ENCODE measurements at places on chromosomes 12 and 14.

DNA sequence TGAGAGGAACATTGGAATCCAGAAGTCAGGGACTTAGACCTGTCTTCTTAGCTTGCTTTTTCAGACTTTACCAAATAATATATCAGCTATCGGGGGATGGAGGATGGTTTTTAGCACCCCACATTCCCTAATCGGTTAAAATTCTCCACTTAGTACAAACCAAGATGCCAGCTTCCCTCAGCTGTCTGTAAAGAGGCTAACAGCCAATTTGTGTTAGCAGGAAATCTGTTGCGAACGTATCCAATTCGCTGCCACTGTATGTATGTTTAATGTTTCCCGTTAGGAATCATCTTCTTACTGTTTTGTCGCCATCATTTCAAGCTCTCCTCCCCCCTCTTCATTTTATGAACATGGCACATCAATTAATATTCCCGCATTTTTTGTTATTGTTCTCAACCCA lies 289.0 kb downstream of the BCL11B start:
- no peak for DNase-seq

GRCh38 chr14:100884456-100884855 lies 19.1 kb downstream of the RTL1 start:
- no peak for DNase-seq

GRCh38 chr12:111578276-111578970 lies 20.7 kb downstream of the ATXN2 start:
- no peak for DNase-seq

DNA sequence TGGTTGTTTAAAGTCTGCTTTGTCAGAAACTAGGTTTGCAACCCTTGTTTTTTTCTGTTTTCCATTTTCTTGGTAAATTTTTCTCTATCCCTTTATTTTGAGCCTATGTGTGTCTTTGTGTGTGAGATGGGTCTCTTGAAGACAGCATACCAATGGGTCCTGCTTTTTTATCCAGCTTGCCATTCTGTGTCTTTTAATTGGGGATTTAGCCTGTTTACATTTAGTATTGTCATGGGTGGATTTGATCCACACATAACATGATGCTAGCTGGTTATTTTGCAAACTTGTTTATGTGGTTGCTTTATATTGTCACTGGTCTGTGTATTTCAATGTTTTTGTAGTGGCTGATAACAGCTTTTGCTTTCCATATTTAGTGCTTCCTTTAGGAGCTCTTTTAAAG lies 17.2 kb upstream of the ART4 start:
- no peak for DNase-seq

GRCh38 chr12:114944736-114945135 lies 260.8 kb upstream of the TBX3 start:
- no peak for DNase-seq

GRCh38 chr12:2118061-2118460 lies 65.3 kb downstream of the CACNA1C start:
- no peak for DNase-seq

DNA sequence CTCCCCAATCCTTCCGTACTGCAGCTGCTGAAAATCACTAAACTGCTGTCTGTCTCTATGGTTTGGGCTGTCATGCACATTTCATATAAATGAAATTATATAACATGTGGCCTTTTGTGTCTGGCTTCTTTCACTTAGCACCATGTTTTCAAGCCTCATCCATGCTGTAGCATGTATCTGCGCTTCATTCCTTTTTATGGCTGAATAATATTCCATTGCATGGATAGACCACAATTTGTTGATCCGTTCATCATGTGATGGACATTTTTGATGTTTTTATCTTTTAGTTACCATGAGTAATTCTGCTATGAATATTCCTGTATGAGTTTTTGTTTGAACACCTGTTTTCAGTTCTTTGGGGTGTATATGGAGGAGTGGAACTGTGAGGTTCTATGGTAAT lies 32.6 kb upstream of the MED13L start:
- DNase-seq = no peak

- no peak for DNase-seq
These were observed 6.6 kb downstream of the BRF1 start for GRCh38 chr14:105294142-105294597.

GRCh38 chr12:91241756-91242155 lies 59.1 kb upstream of the DCN start:
- DNase-seq = no peak

DNA sequence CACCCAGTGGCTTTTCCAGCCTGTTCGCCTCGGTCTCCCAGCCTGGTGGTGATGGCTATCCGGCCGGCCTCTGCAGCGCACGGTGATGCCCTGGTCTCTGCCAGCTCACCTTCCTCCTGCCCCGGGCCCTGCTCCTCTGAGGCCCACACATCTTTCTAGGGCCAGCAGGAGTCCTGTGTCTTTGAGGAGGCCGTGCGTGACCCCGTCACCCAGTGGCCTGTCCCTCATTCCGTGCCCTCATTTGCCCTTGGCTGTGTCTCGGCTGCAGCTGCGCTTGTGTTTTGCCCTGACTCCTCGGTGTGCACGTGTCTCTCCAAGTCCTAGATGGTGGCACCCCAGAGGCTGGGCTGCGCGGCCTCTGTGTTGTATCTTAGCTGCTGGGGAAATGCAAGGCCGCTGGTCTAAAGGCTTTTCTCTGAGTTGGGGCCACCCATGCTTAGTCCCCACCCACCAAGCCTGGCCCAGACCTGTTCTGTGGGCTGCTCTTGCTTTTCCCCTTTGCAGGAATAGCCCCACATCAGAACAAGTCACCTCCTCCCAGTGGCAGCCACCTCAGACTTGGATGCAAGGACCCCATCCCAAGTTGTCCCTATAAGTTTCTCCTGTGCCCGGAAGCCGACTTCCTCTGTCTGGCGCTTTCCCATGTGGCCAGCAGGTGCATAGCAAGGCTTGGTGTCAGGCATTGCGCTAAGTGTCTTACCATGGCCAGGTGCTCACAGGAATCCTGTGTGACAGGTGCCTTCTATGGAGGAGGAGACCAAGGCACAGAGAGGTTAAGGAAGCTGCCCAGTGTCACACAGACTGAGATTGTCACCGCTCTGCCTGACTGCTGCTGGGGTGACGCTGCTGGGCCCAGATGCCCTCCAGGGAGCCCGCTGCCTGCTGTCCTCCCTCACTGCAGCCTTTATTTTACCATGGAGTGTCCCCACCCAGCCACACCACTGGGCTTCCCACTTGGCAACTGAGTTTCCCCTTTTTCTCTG lies 64.5 kb downstream of the TSPAN9 start:
- no peak for DNase-seq

DNA sequence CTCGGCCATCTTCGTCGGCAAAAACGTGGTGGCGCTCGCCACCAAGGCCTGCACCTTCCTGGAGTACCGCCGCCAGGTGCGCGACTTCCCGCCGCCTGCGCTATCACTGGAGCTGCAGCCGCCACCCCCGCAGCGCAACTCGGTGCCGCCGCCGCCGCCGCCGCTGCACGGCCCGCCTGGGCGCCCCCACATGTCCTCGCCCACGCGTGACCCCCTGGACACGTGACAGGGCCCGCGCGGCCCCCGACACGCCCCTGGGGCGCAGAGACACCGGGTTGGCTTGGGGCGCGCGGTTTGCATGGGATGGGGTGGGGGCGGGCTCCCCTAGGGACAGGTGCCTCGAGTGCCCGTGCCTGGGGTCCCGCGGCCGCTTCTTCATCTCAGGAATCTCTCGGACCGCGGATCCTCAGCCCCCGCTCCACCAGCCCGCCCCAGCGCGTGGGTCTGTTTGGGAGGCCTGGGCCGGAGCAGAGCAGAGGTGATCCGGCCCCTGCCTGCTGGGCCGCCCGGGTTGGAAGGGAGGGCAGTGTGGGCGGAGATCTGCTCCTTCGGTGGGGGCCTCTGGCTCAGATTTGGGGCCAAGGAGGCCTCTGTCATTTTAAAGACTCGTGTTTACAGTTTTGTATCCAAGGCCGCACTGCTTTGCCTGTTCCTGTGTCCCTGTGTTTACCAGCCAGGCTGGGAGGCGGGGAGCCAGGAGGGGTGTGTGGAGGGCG lies 3.3 kb downstream of the TMEM121 start:
- DNase-seq = no peak

DNA sequence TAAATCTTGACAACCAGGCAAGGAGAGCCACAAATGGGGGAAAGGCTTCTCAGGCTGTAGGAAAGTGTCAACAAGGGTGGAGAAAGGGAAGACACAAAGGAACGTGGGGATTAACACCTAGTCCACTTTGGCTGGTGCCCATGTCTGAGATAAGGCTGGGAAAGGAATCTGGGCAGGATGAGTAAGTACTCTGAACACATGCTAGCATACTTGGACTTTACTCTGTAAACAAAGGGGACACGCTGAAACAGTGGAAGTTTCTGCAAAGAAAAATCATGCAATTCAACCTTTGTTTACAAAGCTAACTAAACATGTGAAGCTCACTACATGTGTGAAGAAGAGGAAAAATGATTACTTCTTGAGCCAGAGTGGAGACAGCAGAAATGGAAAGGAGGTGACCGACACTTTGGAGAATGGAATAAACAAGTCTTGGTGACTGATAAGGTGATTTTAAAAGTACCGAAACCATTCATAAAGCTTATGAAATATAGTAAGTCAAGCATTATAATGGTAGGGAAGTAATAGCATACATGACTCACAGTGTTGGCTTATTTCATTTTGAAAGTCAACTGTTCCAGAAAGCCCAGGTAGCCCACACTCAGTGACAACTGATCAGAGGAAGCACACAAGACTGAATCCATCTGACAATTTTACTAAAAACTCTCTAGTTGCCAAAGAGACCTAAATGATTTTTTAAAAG lies 13.2 kb downstream of the CPNE8 start:
- DNase-seq = no peak

DNA sequence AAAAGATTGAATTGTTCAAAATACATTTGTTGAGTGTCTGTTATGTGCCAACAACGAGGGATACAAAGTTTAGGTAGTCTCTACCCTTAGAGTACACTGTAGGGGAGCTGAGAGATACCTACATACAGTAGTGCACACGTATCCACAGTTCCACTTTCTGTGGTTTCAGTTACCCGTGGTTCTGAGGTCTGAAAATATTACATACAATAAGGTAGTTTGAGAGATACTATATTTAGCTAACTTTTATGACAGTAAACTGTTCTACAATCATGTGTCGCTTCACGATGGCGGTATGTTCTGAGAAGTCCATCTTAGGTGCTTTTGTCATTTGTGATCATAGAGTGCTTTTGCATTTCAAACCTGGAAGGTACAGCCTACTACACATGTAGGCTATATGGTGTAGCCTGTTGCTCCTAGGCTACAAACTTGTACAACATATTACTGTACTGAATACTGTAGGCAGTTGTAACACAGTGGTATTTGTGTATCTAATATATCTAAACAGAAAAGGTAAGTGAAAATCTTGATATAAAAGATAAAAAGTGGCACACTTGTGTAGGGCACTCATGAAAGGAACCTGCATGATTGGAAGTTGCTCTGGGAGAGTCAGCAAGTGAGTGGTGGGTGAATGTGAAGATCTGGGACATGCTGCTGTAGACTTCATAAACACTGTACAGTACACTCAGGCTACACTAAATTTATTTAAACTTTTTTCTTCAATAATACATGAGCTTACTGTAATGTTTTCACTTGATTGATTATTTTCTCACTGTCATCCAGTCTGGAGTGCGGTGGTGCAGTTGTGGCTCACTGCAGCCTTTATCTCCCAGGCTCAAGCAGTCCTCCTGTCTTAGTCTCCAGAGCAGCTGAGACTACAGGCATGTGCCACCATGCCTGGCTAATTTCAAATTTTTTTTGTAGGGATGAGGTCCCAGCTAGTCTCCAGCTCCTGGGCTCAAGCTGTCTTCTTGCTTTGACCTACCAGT lies 4.0 kb downstream of the CPSF6 start:
- DNase-seq = no peak
